ENCODE measurements at places on chromosomes 3 and 15.

GRCh38 chr3:132218817-132219755 lies 98.1 kb upstream of the ACP3 start:
- no peak for DNase-seq

GRCh38 chr3:39980058-39980457 lies 170.6 kb downstream of the MYRIP start:
- DNase-seq, result no peak

DNA sequence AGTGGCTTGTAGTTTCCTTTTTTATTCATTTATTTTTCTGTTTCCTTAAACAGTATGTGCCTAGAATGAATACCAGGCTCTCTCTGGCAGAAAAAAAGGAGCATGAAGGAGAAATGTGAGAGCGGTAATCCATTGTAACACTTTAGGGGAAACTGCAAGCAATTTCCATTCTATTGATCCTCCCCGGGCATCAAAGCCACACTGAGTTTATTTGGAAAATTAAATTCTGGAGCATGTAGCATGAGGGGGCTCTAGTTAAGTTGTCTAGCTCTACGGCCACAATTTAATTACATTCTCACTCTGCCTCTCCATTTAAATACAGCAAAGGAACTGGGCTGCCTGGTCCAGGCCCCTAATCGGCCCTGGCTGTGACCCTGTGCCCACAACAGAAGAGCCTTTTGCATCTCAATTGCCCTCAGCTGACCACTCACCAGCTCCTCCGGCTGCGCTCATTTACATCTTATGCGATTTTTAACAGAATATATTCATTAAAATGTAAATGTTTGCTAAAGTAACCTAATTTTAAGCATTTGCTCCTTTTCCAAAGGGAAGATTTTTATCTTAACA lies 72.9 kb downstream of the MEGF11 start:
- DNase-seq, result no peak

DNA sequence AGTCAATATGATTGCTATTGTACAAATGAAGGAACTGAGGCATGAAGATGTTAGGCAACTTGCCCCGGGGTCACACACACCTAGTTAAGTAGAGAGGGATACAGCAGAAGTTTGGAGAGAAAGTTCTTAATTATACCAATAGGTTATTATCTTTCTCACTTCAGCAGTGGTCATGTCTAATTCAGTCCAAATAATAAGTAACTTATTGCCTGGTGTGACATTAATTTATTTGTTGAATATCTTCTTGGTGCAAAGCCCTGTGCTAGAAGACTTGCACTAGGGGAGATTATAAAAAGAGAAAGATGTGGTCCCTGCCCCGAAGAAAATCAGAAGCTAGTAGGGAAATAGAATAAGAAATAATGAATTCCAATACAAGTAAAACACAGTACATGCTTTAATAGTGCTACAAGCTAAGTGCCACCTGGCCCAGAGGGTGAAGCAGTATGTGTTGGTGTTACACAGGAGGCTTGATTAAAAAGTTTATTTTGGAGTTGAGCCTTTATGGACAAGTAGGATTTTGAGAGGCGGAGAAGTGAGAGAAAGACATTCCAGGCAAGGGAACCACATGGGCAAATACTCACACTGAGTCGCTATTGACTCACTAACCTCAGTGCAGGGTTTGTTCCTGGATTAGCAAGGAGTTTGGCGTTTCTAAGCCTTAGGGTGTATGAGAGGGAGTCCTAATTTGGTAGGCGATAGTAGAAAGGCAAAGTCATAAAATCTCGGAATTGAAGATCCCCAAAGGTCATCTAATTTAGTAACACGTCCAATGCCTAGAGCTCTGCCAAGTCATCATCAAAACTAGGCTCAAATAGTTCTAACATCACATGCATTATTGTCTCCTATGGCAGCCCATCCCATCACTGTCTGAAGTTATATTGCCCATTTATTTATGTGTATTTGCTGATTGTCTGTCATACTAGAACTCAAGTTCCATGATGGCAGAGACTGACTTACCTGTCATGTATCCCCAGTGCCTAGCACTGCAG lies 19.2 kb upstream of the GSK3B start:
- no peak for DNase-seq

GRCh38 chr15:98956796-98957553 lies 50.6 kb downstream of the PGPEP1L start:
- DNase-seq, result no peak

- no peak for DNase-seq
Measured at GRCh38 chr3:61194892-61195538, 56.2 kb downstream of the FHIT start.

DNA sequence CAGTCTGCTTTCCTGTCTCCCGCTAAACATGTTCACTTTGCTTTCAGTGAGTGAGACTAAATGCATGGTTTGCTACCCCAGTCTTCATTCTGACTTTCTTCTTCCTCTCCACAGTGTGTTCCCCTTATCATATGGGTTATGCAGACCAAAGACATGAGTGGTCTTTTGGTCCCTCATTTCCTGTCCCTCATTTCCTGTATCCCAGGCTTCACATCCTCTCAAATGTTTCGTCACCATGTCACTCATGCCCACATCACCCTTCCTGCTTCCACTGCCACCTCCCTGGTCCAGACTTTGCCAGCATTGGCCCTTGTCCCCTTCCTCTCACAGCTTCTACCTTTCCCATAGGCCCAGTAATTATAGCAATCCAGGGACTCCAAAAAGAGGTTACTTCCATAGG lies 209.0 kb downstream of the MYRIP start:
- no peak for DNase-seq

- DNase-seq, result no peak
Measured at GRCh38 chr3:147269907-147270306, 136.4 kb downstream of the ZIC4 start.

GRCh38 chr3:141699324-141699723 lies 38.8 kb upstream of the RNF7 start:
- DNase-seq, result no peak

DNA sequence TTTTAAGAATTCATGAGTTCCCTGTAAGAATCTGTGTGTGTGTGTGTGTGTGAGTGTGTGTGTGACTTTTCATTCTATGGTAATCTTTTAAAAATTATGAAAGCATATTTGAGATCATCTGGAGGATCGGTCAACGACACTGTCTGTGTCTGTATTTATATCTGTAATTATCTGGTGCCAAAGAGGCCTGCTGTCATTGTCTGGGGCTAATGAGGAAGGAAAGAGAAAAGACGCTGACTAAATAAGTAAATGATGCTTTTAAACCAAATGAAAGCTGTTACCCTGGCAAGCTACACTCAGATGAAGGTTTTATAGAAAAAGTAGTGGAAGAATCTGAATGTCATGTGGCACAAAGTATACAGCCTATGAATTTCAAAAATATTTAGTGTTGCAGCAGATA lies 439.8 kb downstream of the RBMS3 start:
- no peak for DNase-seq

GRCh38 chr3:14872706-14873105 lies 53.9 kb downstream of the FGD5 start:
- no peak for DNase-seq

DNA sequence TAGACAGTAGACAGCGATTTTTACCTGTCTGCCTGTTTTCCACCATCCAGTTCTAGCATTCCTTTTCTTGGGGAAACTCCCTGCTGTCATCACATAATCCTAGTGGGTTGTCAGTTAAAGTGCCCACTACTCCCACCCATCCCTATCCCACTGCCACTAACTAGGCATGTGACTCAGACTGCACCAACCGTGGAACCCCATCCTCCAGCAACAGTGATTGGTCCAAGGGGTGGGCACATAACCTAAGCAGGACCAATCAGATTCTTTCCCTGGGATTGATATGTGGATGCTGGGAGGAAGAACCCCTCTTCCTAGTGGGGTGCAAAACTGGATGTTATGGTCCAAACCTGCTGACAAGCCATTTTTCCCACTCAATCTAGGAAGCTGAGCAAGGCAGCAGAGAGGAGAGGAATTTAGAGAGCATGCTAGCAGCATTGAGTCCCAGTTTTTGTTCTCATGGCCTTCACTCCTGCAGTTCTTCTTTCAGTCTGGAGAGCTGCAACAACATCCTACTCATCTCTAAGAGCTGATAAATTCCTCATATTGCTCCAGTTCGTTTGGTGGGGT lies 3.9 kb upstream of the INSYN1 start:
- DNase-seq, result no peak

- DNase-seq, result no peak
Measured at GRCh38 chr3:127825756-127826155, 3.4 kb upstream of the MGLL start.
